ENCODE measurements at places on chromosomes 6 and 20.
A peak's percentile ranks its signal among the peaks of the same experiment; 100 is the strongest.

GRCh38 chr6:155165029-155165710 is 98.6 kb upstream of the CLDN20 start:
- no peak for DNase-seq

- peak; percentile 95 for DNase-seq
These were observed 21.6 kb downstream of the DLL1 start for GRCh38 chr6:170269151-170269845.

- DNase-seq = no peak
These were observed 6.4 kb downstream of the TIAM2 start for GRCh38 chr6:155001482-155001881.

DNA sequence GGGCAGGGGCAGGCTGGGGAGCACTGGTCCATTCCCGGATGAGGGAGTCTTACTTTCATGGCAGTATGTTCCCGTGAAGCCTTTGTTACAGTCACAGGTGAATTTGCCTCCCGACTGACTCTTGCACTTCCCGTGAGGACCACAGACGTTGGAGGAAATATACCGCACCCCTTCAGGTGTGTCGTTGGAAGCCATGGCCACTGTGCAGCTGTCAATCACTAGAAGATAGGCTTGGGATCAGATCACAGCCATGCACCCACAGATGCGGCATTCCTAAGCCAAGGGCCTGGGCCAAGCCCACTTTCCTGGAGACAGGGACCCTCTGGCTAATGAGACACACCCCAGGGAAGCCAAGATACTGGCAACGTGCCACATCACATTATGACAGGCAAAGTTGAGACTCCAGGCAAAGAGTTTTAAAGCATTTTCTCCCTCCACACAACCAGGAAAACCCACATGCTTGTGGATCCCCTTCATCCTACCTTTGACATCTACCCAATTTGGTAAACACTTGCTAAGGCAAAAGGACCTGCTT is 26.8 kb downstream of the JAG1 start:
- DNase-seq = no peak

DNA sequence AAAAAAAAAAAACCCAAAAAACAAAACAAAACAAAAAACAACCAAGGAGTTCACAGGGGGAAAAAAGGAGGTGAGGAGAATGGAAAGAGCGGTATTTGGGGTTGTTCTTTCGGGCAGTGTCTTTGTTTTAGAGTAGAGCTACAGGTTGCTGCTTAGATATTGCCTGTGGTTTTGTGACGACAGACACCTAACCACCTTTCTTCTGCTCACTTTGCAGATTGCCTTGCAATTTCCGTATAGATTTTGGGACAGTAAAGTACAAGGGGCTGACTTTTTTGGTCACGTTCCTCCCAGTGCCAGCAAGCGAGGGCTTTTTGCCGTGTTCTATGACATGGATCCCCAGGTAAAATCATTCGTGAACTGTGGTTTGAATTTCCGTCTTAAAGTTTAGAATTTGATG is 50.9 kb downstream of the DEK start:
- no peak for DNase-seq

DNA sequence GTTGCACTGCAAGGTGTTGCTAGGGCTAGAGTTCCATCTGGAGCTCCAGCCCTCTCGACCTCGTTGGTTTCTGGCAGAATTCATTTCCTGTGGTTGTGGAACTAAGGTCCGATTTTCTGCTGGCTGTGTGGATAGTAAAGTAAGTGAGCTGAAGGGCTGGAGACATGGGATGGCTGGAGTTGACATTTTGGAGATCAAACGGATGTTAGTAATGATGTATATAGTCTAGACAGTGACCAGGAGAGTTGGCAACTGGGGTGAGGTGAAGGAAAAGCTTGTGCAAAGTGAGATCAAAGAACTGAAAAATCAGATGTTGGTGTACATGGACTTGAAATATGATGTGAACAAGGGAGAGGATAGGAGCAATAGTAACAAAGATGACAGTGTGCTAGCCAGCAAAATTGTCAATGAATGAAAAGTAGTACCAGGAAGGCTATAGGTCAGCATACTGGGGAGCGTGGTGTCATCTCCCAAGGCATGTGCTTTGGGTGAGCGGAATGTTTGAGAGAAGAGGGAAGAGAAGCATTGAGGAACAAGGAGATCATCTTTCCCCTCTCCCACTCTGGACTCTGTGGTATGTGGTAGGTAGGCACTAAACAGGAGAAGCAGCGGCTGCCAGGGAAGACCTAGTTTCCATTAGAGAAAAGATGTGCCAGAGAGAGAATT is 7.8 kb downstream of the QRSL1 start:
- no peak for DNase-seq

- DNase-seq = no peak
These were observed 186.3 kb downstream of the EDN1 start for GRCh38 chr6:12476484-12476883.

GRCh38 chr6:155314773-155315515 is 660 bp upstream of the TFB1M start:
- DNase-seq = peak; percentile 93

DNA sequence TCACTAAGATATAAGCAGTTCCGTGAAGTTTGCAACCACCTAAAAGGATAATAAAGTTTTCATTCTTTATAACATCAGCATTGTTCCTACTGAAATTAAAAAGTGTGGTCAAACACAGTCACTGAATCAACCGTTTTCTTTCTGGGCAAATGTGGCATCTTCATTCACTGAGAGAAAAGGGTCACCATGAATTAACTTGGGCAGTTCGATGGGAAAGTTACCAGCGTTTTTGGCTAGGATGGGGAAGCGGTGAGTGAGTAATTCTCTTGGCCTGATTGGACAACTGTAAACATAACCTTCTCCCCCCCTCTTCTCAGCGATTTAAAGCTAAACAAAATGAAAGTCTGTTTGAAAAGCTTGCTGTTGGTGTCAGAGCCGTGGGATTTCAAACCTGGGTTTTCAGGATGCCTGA is 181.8 kb downstream of the SASH1 start:
- DNase-seq = no peak
